ENCODE measurements at places on chromosomes 4 and X.

GRCh38 chrX:150863191-150863590 is 35.3 kb downstream of the CD99L2 start:
- DNase-seq: no peak

DNA sequence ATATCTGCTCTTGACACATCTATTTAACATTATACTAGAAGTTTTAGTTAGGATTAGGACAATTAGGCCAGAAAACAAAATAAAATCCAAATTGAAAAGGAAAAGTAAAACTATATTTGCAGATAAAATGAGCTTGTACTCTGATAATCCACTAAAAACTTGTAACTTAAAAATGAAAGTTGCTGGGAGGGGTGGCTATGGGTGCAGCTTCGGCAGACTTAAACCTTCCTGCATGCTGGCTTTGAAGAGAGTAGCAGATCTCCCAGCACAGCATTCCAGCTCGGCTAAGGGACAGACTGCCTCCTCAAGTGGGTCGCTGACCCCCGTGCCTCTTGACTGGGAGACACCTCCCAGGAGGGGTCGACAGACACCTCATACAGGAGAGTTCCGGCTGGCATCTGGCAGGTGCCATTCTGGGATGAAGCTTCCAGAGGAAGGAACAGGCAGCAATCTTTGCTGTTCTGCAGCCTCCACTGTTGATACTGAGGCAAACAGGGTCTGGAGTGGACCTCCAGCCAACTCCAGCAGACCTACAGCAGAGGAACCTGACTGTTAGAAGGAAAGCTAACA is 2379.9 kb downstream of the ARAP2 start:
- no peak for DNase-seq

DNA sequence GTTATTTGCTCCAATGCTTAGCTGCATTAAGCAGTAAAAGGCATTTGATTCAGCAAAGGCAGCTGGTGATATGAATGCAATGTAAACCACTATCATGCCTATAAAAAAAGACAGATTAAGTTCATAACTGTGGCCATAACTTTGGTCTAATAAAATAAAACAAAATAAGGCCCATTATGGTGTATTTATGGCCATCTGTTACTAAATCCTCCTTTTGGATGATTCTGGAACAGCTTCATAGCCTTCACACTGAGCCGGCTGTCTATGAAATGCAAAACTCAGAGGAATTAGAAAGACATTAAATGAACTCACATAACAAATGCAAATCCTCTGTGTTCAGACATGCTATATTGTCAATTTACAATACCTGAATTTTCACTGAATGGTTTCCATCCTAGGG is 223.7 kb upstream of the FAT4 start:
- no peak for DNase-seq

DNA sequence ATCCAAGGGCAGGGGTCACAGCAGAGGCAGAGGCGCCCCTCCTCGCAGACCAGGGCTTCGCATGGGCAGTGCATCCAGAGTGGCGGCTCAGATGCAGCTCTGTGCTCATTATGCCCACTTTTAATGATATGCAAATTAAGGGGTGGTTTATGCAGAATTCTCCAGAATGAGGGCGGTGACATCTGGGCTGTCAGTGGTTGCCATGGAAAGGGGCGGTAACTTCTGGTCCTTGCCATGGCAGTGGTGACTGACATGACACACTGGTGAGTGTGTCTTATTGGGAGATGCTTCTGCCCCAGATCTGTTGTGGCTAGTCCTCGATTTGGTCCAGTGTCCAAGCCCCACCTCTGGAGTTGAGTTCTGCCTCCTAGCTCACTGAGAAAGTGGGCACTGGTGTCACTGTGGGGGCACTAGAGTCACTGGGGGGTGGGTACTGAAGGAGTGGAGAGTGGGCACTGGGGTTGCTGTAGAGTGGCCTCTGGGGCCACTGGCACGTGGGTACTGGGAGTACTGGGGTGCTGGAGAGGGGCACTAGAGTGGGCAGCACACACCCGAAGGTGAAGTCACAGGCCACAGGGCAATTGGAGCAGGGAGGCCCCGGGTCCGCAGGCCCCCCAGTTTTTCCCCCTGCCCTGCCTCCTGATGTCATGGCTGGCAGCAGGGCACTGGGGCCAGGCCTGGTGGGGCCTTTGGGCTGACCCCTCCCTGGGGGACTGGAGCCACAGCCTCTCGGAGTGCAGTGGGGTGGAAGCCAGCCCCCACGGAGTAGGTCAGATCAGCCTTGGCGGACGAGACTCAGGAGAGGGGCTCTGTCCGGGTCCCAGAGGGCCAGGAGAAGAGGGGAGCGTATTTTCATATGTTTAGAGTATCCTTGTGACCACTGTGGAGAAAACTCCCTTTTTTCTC is 98.6 kb upstream of the NKX1-1 start:
- DNase-seq: no peak

DNA sequence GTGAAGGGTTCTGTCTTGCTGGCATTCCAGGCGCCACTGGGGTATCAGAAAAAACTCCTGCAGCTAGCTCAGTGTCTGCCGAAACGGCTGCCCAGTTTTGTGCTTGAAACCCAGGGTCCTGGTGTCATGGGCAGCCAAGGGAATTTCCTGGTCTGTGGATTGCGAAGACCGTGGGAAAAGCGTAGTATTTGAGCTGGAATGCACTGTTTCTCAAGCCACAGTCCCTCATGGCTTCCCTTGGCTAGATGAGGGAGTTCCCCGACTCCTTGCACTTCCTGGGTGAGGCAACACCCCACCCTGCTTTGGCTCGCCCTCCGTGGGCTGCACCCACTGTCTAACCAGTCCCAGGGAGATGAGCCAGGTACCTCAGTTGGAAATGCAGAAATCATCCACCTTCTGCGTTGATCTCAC is 40.1 kb downstream of the NOP14 start:
- DNase-seq: no peak

GRCh38 chr4:185283723-185284122 is 74.3 kb downstream of the SNX25 start:
- no peak for DNase-seq

DNA sequence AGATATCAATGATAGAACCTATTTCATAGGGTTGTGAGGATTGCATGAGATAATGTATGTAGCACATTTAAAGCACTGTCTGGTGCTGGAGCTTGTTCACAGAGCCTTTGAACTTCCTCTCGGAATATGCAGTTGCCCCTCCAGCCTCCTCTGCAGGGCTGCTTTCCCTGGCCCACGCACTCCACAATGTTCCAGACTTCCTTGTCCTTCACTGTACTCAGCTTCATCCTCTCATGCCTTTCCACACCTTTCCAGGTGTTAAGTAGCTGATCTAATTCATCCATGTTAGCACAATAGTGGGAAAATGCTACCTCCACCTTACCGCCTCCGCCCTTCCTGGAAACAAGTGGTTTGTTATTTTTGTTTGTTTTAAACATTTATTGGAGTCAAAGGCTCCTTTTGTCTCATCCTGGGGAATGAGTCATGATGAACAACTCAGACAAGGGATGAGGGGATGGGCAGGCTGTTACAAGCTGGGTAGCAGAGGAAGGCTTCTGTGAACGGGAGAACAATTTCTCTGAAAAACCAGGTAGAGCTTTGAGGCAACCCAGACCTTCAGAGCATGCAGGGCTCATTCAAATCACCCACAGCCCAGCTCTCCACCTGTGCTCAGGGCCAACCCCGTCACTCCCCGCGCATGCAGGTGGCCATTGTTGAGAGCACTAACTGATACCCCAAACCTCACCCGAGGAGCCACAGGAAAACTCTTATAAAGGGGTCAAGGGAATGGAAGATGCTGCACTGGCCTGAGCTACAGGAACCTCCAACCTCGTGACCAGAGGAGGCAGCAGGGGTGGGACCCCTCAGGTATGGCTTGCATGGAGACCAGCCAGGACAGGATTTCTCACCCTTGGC is 84.9 kb upstream of the TBL1X start:
- no peak for DNase-seq

DNA sequence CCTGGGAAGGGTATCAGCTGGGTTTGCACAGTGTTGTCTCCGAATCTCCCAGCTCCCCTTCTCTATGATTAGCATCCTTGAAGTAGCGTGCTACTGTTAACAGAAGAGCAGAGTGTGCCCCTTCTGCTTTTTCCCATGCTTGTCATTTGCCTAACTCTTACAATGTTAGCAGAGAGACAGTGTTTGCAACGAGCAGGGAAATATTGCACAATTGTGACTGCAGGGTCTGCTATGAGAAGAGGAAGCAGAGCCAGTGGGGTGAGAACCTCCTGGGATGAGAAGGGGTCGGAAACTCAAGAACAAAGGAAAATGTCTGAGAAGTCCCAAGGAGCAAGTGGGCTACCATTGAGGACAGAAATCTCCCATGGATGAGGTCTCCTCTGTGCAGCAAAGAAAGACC is 7.8 kb upstream of the CHRNA9 start:
- DNase-seq: no peak

DNA sequence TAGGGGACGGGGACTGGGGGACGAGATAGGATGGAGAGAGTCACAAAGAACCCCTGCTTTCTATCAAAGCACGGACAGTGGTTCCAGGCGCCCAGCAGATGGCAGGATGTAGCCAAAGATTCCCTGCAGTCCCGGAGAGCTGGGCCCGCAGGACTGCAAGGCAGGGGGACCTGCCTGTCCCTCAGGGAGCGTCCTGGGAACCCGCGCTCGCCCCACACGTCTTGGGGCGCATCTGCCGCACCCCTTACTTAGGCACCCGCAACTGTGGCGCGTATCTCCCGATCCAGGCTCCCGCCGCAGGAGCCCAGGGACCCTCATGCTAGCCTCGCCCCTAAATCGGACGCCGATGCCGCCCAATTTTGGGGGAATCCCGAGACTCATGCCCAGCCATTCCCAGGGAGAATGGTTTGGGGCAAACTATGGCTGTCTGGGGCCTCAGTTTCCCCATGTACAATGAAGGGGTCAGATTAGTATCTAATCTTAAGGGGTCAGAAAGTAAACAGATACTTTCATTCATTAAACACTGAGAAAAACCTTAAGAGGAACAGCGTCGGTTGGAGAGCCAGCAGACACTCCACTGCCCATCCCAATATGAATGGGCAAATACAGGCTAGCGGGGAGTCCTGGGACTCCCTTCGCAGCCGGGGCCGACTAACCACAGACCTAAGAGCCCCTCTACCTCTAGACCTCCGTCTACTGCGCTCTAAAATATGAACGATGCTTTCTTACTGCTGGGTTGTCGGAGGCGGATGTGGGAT is 581 bp upstream of the STK32B start:
- DNase-seq: no peak

- DNase-seq: no peak
These were observed 4.0 kb downstream of the SLC2A9 start for GRCh38 chr4:10017037-10017893.

- no peak for DNase-seq
These were observed 26.5 kb upstream of the DGKK start for GRCh38 chrX:50497114-50497513.

DNA sequence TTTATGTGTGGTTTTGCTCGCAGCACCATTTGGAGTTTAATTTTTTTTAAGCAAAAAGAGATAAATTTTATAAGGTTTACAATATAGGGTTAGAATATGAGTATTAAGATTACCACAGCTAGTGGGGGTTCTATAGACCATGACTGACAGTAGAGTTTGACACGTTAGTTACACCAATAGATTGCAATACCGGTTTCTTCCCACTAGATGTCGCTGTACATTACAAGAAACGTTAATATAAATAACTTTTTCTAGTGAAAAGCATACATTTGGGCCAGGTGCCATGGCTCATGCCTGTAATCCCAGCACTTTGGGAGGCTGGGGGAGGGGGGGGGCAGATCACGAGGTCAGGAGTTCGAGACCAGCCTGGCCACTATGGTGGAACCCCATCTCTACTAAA is 433.6 kb downstream of the MAGEB5 start:
- peak; percentile 13 for DNase-seq

DNA sequence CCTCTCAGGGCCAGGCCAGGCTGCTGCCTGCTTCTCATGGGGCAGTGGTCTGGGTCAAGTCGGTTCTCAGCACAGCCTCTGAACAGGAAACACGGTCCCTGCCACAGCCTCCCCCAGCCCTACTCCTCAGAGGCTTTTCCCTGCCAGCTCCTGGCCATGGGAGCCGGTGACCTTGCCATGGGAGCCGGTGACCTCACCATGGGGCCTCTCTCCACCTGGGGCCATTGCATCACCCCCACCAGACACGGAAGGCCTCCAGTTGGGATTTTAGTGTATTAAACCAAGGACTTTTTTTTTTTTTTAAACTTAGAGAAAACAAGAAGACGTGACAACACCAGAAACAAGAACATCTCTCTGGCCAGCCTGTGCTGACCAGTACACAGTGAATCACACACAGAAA is 25.6 kb downstream of the ETDB start:
- no peak for DNase-seq
